Tongue (tissue), 3 donors: ENCODE measurements at places on chromosomes 3 and 15.

GRCh38 chr3:1228289-1228688 is 135.5 kb downstream of the CNTN6 start:
- DNase-seq: no peak

DNA sequence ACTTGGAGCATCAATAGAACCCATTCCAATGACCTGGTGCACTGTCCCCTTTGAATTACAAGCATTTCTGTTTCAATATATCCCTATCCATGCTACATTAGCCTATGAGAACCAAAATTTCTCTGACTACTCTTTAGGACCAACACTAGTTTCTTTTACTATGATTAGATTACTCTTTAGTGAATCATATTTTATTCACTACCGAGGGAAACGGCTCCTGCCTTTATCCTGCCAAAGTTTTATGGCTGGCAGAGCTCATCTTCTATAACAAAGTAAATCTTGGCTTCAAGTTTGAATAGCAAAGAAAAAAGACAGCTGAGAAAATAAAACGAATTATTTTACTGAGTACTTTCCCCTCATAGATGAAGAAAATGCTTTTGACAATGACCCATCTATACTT is 120.9 kb downstream of the SLC9A9 start:
- no peak for DNase-seq

GRCh38 chr3:112020674-112021085 is 13.9 kb upstream of the TMPRSS7 start:
- no peak for DNase-seq

GRCh38 chr3:59867185-59868002 is 817.6 kb upstream of the CFAP20DC start:
- no peak for DNase-seq

GRCh38 chr3:122100083-122100482 is 44.9 kb downstream of the CD86 start:
- no peak for DNase-seq

- no peak for DNase-seq
Measured at GRCh38 chr15:84832448-84833040, 15.4 kb downstream of the ALPK3 start.

- DNase-seq: no peak
Measured at GRCh38 chr15:68042156-68042854, 11.8 kb upstream of the PIAS1 start.

- peak; percentile 69 for DNase-seq
Measured at GRCh38 chr15:58329781-58330671, 101.8 kb upstream of the LIPC start.

GRCh38 chr3:87895983-87896382 is 162.8 kb downstream of the CGGBP1 start:
- DNase-seq: no peak

DNA sequence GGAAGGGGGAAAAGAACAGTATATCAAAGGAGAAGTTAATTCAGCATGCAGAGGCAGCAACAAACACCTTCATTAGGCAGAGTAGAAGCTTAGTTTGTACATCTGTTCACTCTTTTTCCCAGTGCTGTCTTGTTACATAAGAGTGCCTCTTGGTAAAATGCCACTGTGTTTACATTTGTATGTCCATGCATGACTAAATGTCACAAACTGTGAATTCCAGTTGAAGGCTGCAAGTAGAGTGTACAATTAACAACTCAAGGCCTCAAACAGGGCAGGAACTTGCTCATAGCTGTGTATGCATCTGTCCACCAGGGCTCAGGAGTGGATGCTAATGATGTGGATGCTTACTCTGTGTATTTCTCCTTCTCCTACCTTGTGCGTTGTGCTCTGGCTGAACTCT is 214.2 kb upstream of the TPM1 start:
- DNase-seq: peak; percentile 41

DNA sequence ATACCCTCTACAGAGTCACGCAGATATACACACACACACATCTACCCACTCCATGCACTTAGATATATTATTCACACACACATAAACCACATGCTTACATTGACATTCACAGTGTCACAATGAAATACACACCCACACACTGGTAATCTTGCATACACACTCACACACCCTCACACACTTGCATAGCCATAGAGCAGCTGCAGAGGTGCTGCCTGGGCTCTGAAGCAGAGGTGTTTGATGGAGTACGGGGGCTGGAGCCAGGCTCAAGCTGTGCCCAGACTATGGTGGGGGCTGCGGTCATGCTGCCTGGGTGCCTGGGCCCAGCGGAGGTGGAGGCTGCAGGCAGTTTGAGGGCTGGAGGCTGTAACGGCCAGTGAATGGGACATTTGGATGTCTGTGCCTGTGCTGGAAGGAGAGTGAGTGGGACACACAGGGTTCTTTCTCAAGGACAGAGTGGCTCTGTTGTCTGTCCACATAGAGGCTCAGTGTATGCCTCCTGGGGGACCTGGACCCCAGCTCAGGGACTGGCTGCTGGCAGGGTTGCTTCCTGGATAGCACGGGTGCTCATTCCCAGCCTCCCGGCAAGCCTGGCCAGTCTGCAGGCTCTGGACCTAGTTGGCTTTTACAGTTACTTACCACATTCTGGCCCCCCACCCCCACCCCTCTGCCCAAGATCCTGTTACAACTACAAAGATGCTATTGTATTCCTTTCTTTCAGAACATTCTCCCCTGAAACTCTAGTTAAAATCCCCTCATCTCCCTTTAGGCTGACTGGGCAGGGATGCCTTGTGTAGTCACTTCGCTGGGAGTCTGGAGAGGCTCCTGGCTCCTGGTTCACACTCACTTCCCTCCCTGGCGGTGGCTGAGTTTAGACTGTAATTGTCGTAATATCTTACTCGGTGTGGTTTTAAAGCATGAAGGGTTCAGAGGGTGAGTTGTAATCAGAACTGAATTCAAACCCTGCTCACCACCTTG is 12.5 kb downstream of the GASK1A start:
- DNase-seq: peak; percentile 48

GRCh38 chr3:165347526-165347925 is 151.3 kb upstream of the SLITRK3 start:
- DNase-seq: peak; percentile 1

- no peak for DNase-seq
Measured at GRCh38 chr3:124653071-124653796, 77.0 kb upstream of the UMPS start.

DNA sequence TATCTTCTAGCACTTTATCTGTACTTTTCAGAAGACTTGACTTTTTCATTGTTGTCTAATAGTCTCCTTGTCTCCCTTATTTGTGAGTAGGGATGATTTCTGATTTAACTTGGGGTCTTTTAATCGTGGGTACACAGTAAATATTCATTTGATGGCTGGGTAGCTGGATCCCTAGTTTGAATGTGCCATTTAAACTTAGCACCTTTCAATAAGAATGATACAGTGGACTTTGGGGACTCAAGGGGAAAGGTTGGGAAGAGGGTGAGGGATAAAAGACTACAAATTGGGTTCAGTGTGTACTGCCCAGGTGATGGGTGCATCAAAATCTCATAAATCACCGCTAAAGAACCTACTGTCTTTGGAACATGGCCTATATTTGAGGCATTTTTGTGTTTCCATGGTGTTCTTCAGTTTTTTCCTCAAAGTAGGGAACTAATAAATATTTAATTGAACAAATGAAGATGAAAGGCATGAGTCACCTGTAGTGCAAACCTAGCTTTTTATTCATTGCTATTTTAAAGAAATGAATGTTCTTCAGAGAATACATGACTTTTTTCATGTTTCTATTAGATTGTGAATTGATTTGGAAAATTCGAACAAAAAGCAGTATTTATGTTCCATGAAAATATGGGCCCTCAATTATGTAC is 12.1 kb downstream of the FNDC3B start:
- no peak for DNase-seq
